GM04503 (cell line): ENCODE measurements at places on chromosomes 13 and 19.

- no peak for DNase-seq
Observed at GRCh38 chr19:55005684-55006488, 32.2 kb downstream of the GP6 start.

DNA sequence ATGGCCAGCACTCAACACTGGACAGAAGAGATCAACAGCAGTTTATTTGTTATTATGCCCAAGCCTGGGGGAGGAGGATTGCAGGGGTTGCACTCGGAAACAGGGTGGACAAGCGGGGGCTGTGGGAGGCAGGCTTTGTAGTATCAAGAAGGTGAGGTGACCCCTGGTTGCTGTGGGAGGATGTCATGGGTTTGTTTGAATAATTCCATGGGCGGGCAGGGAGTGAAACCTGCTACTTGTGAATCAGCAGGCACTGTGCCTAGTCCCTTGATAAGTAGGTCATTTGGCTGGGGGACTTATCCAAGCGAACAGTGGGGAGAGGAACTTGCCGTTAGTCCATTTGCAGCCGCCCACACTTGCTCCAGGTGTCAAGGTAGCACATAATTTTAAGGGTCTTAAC is 84.4 kb upstream of the KCTD15 start:
- no peak for DNase-seq

GRCh38 chr19:47427241-47428176 is 8.2 kb upstream of the MEIS3 start:
- DNase-seq: no peak

DNA sequence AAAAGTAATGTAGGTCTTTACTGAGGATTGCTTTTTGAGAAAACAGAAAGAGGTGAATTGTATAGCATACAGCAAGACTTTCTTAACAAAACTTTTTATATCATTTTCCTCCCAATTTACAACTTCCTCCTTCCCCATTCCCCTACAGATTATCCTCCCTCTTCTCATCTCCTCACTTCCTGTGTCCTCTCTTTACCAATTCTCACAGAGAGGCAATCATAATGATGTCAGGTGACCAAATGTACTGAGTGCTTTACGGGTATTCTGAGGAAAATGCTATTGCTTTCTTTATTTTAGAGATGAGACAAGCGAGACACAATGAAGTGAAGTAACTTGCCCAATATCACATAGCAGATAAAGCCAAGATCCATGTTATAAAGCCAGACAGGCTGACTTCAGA is 1.7 kb upstream of the MTMR6 start:
- DNase-seq: no peak

DNA sequence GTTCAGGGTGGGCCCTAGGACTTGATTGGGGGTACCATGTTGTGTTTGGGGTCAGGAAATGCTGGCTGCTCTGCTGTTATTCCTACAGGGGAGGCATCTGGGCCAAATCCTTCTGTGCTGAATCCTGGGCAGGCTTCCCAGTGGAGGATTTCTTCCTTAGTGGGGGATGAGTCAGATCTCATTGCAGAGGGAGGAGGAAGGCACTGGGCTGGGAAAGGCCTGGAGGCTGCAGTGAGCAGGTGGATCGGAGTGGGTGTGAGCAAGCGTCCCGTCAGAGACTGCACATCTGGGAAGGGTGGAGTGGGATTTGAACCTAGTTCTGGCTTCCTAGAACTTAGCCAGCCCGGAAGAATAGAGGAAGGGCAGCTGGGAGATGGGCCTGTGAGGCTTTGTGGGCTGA is 11.5 kb downstream of the CCDC124 start:
- peak; percentile 49 for DNase-seq

DNA sequence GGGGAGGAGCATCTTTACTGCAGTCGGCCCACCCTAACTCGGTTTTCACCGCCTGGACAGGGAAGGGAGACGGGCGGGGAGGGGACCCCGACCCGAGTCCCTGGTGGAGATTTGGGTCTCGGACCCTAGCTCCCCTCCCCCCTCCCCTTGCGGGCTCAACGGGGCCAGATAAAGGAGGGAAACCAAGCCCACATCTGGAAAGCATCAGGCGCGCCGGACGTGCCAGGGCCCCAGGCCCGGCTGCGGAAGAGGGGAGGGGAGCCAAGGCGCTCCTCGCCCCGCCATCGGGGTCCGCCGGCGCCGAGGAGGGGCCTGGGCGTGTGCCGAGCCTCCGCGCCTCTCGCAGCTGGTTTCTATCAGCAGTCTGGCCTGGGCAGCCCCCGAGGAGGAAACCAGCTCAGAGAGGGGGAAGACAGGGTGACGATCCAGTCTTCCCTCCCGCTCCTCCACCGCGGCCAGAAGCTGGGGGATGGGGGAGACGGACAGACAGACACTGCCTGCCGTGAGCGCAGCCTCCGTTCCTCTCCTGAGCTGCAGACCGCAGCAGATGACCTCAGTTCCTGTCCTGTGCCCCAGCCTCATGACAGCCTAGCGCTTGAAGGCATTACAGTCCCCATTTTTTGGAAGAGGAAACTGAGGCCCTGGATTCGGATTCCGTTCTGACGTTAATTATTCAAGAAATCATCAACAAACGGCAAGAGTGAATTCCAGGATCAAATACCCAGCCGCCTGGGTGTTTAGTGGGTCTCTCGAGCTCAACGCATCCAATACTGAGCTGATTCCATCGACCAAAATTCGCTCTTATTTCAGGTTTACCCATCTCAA is 3.6 kb upstream of the GNG8 start:
- peak; percentile 40 for DNase-seq

GRCh38 chr19:50312967-50313811 is 16.0 kb downstream of the KCNC3 start:
- no peak for DNase-seq

DNA sequence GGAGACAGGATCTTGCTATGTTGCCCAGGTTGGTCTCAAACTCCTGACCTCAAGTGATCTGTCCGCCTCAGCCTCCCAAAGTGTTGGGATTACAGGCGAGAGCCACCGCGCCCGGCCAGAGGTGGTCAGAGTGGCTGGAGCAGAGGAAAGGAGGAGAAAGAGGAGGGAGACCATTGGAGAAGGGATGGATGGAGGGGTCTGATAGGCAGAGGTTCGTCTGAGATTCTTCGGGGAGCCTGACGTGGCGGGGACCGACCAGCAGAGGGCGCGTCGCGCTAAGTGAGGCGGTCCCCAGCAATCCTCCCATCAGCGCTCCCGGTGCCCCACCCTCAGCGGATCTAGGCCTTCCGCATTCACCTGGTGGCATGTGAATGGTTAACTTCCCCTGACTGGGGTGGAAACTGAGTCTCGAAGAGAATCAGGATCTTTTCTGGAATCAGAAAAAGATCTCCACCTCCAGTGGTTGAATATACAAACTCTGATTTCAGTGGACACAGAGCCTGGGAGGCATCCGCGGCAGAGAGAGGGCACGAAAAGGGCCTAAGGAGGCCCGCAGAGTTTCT is 8.8 kb downstream of the GTPBP3 start:
- DNase-seq: no peak

- no peak for DNase-seq
Observed at GRCh38 chr19:1168572-1169410, 5.3 kb downstream of the SBNO2 start.

DNA sequence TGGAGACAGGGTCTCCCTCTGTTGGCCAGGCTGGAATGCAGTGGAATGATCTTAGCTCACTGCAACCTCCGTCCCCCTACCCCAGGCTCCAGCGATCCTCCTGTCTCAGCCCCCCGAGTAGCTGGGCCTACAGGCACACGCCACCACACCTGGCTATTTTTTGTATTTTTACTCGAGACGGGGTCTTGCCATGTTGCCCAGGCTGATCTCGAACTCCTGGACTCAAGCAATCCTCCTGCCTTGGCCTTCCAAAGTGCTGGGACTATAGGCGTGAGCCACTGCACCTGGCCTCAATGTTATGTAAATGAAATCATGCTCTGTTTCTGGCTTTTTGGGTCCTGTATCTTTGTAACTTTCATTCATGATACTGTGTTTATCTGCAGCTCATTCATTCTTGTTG is 8.1 kb upstream of the ZNF579 start:
- DNase-seq: no peak

DNA sequence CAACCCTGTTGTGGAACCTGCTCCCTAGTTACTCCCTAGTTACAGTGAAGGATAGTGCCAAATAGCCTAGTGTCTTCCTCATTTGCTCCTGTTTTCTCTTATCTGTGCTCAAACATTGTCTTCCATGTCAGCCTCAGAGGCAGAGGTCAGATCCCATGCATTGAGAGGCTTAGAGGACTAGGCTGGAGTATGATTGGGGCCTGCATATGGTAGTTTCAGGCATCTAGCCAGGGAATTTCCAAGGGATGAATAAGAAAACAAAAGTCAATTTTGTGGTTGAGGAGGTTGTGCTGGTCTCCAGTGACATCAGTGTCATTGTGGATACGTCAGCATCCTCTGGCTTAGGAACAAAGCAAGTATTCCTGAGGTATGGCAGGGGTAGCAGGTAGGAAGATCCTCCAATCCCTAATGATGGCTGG is 9.4 kb downstream of the ZNF546 start:
- DNase-seq: peak; percentile 64

DNA sequence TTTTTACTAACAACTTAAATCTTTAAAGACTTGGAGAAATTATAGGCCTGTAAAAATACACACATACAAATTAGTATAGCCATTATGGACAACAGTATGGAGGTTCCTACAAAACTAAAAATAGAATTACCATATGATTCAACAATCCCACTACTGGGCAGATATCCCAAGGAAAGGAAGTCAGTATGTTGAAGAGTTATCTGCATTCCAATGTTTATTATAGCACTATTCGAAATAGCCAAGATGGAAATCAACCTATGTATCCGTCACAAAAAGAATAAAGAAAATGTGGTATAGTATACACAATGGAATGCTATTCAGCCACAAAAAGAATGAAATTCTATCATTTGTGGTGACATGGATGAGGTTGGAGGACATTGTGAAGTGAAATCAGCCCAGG is 37.2 kb downstream of the SLITRK1 start:
- no peak for DNase-seq

DNA sequence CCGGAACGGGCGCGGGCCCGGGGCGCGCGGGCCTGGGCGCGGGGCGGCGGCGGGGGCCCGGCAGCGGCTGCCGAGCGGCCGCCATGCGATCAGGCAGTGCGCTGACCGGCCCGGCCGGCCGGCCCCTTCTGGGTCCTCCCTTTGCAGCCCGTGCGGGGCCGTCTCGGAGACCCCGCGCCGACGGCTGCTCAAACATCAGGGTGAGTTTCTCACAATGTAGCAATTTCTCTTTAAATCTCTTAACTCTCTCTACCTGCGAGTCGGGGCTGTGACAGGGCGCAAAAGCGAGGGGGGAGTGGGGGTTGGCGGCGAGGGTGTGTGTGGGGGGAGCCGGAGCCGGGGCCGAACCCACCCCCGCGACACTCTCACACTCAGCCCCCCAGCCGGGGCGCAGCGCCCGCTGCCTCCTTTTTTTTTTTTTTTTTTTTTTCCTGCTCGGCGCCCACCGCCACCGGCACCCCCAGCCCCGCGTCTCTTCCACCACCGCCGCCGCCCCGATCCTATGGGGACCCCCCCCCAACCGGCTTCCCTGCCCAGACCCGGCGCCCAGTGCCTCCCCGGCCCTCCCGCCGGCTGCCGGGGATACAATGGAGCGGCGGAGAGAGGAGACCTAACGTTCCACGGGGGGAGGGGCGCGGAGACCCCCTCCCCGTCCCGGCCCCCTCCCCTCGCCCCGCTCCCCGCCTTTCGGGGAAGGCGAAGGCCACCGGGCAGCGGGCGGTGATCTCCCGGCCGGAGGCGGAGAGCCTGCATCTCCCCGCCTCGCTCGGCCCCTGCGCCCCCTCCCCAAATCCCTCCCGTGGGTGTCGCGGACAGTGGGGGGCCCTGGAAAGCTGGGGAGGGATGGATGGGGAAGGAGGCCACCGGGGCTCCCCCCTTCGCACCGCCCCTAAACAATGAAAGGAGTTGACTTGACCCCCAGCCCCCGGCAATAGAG is at the start of gene BICRA:
Gene BICRA, plus strand, starts transcription at position 166 of the 937 bp plus-strand sequence. CDS start 64,441 bp downstream, outside the sequence.
- no peak for DNase-seq

DNA sequence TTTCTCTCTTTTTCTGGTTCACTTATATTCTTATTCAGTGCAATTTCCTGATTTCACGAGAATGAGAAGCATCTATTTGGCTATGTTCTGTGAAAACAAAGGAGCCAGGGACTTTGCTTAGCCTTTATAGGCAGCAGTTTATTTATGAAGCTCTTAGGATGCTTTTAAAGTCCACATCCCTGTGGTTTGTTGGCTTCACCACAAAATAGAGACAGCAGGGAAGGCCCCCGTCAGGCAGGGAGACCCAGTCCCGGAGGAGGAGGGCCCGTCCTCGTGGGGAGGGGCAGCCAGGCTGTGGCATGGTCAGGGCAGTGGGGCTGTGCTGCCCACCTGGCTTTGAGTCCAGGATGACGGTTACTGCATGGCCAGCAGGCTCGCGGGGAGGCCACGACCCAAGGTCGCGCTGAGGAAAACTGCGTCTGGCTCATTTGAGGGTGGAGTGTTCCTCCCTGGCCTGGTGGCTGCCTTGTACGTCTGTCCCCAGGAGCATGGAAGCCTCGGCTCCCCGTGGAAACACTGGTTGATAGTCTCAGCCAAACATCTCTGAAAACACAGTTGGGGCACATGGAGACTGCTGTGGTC is 92.7 kb downstream of the ATP11A start:
- DNase-seq: no peak
